ENCODE measurements at places on chromosomes 7 and 10. TPM values are rescaled to one million over a fixed set of nuclear protein-coding genes. Genes with fewer than 3 reads are reported as not detected.

- H3K4me3 ChIP-seq = no peak overlapping the region
- H3K27ac ChIP-seq = no peak overlapping the region
- H3K4me1 ChIP-seq = no peaks in the 10 kb centered on the region
- no peaks in the 10 kb centered on the region for H3K36me3 ChIP-seq
- no peaks in the 10 kb centered on the region for H3K27me3 ChIP-seq
Observed at GRCh38 chr10:36538953-36539586, 586.3 kb upstream of the ANKRD30A start.

- peak overlapping the region; percentile 53 for H3K27ac ChIP-seq
- DNase-seq = no peak
- peaks cover 3% of the 10 kb centered on the region for H3K4me1 ChIP-seq
- no peak overlapping the region for H3K4me3 ChIP-seq
Observed at GRCh38 chr10:35211390-35211789, 84.7 kb downstream of the CREM start.

DNA sequence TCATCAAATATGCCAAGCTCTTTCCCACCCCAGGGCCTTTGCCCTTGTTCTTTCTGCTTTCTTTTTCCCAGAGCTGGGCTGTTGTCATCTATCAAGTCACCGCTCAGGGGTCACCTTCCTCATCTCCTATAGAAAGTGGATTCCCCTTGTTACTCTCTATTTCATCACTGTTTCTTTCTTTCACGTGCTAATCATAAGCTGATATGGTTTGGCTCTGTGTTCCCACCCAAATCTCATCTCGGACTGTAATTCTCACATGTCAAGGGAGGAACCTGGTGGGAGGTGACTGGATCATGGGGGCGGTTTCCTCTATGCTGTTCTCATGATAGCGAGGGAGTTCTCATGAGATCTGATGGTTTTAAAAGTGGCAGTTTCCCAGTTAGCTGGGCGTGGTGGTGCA, 17.0 kb upstream of the TIAL1 start:
- H3K36me3 ChIP-seq = no peaks in the 10 kb centered on the region
- no peak for DNase-seq
- H3K27ac ChIP-seq = no peak overlapping the region
- peaks cover under 1% of the 10 kb centered on the region for H3K27me3 ChIP-seq
- peaks cover 4% of the 10 kb centered on the region for H3K4me1 ChIP-seq

DNA sequence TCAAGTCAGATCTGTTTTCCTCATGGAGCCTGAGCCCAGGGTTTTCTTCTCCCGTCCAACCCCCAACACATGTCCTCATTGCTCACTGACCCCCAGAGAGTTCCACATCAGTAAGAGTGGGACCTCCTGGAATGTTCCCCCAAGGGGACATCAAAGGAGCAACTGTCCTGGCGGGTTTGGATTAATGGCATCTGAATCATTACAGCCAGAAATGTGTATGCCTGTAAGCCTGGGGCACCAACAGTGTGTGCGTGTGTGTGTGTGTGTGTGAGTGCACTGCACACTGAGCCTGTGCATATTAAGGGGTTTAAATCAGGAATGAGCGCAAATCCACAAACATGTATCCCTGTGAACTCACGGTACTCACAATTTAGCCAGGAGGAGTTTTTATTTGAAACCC, 222.3 kb downstream of the PLXNA4 start:
- H3K4me1 ChIP-seq = peaks cover 27% of the 10 kb centered on the region
- H3K27ac ChIP-seq = no peak overlapping the region
- DNase-seq = no peak
- H3K4me3 ChIP-seq = no peak overlapping the region
- no peaks in the 10 kb centered on the region for H3K27me3 ChIP-seq

GRCh38 chr10:68561865-68562649, 1.9 kb downstream of the TET1 start:
- H3K27ac ChIP-seq = peak overlapping the region; percentile 72
- H3K4me1 ChIP-seq = peaks cover 11% of the 10 kb centered on the region
- H3K36me3 ChIP-seq = no peaks in the 10 kb centered on the region
- H3K4me3 ChIP-seq = peak overlapping the region; percentile 69
- peak; percentile 54 for DNase-seq

GRCh38 chr7:916291-916941, 38.1 kb downstream of the ADAP1 start:
- no peaks in the 10 kb centered on the region for H3K27me3 ChIP-seq
- no peak overlapping the region for H3K4me3 ChIP-seq
- no peak for DNase-seq
- H3K36me3 ChIP-seq = peaks cover 70% of the 10 kb centered on the region

GRCh38 chr7:108724251-108725100, 154.8 kb downstream of the DNAJB9 start:
- H3K4me1 ChIP-seq = peaks cover 3% of the 10 kb centered on the region
- H3K36me3 ChIP-seq = no peaks in the 10 kb centered on the region
- DNase-seq = no peak
- H3K27me3 ChIP-seq = no peaks in the 10 kb centered on the region
- H3K4me3 ChIP-seq = no peak overlapping the region

- peaks cover 20% of the 10 kb centered on the region for H3K27me3 ChIP-seq
- DNase-seq = no peak
- no peak overlapping the region for H3K27ac ChIP-seq
- no peak overlapping the region for H3K4me3 ChIP-seq
Observed at GRCh38 chr7:88309819-88310218, 3.1 kb upstream of the STEAP4 start.

- H3K4me3 ChIP-seq = no peak overlapping the region
- peak; percentile 70 for DNase-seq
- peaks cover 39% of the 10 kb centered on the region for H3K4me1 ChIP-seq
- H3K36me3 ChIP-seq = no peaks in the 10 kb centered on the region
- no peaks in the 10 kb centered on the region for H3K27me3 ChIP-seq
Observed at GRCh38 chr7:3910054-3910453, 609.0 kb downstream of the SDK1 start.

- no peaks in the 10 kb centered on the region for H3K36me3 ChIP-seq
- no peak for DNase-seq
- H3K4me1 ChIP-seq = no peaks in the 10 kb centered on the region
- H3K27ac ChIP-seq = no peak overlapping the region
Observed at GRCh38 chr7:23260371-23260770, 13.8 kb downstream of the GPNMB start.

DNA sequence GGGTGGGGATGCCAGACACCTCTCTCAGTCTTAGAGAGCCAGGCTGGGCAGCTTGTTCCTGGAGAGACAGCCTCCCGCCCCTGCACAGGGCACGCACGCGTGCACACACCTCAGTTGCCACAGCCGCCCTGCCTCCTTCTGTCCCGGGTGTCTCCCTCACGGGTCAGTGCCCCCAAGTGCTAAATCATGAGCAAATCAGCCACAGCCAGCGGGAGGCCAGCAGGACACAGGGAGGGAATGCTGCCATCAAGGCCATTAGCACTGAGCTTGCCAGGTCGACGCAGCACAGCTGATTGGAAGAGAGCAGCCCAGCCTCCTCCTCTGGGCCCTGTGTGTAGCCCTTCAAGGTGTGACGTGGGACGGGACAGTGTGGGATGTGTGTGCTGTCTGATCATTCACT, 130.4 kb downstream of the CDH23 start:
- H3K36me3 ChIP-seq = no peaks in the 10 kb centered on the region
- H3K27ac ChIP-seq = no peak overlapping the region
- H3K4me3 ChIP-seq = no peak overlapping the region
- peaks cover 54% of the 10 kb centered on the region for H3K4me1 ChIP-seq

HOXA3 gene
- 8.8 TPM for total RNA-seq

SLC26A5 gene
- 0.44 TPM for total RNA-seq

AKR1D1 gene
- not detected for total RNA-seq

TMEM176B gene
- 50.6 TPM for total RNA-seq
